ENCODE measurements at places on chromosomes 6 and 20.
A peak's percentile ranks its signal among the peaks of the same experiment; 100 is the strongest.

GRCh38 chr20:63562461-63563224, 8.7 kb downstream of the FNDC11 start:
- no peak for DNase-seq

DNA sequence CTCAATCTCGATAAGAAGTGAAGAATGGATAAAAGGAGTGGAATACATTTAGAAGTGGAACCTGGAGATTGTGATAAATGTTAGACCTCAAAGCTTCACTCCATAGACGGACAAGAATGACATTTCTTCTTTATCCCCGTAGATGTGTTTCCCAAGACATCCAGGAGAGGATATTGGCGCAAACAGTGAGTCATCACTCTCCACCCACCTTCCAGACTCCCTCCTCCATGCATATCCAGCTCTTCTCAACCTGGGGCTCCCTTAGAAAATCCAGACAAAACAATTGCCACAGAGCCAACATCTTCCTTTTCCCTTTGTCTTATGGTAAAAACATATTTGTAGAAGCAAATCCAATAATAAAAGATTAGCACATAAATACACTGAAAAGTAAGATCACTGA, 586.1 kb downstream of the PTPRT start:
- DNase-seq: peak; percentile 39

DNA sequence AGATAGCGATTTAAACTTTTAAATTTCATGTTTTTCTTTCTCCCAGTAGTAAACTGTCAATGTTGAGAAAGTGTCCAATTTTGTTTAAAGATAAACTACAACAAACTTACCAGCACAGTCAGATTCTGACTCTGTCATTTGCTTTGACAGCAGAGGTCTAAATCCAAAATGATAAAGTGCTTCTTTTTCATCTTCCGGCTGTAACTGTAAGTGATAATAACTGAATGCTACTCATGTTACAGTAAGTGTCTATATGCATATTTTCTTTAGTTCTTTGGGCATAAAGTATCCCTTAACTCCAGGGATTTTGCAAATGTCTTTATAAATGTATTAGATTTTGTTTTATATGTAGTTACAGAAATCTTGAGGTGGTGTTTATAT, 610.4 kb downstream of the RFPL4B start:
- no peak for DNase-seq

GRCh38 chr6:63389191-63389844, 69.5 kb upstream of the LGSN start:
- no peak for DNase-seq

- DNase-seq: no peak
Observed at GRCh38 chr20:17631576-17632319, 50.3 kb downstream of the RRBP1 start.

GRCh38 chr6:137216106-137216505, 3.1 kb downstream of the IFNGR1 start:
- no peak for DNase-seq

DNA sequence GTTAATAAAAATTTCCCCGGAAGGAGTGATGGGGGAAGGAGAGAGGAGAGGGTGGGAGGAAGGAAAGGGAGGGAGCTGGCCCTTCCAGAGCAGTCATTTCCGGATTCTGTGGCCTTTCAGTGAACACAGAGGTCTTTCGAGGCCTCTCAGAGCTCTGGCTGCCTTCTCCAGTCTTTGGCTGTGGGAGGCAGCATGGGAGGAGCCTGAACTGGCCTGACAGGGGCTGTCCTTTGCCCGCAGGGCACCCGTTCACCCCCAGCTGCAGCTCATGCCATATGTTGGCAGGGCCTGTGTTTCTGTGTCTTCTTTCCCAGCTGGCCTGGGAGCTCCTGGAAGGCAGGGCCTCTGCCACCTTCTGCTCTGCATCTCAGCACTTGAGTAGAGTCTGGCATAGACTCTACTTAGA, 95.5 kb downstream of the PPP1R14C start:
- no peak for DNase-seq

- no peak for DNase-seq
Observed at GRCh38 chr6:30615958-30616810, 859 bp downstream of the PPP1R10 start.

GRCh38 chr6:111524735-111525134, 41.7 kb upstream of the REV3L start:
- no peak for DNase-seq

DNA sequence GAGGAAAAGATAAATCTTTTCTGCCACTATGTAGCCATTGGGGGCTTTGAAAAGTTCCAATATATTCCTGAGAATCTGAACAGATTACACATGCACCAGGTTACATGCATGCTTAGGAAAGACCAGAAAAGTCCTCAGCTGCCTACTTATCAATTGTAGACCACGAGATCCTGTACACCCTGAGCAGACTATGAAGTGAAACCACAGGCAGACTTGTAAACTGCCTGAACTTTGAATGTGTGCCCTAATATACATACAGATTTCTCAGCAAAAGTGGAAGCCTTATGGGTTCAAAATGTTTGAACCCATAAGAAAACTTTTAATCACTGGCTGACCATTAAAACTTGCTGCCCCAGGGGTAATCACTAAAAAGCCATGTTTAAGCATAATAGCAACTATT, 273.5 kb upstream of the RUNX2 start:
- no peak for DNase-seq

- DNase-seq: no peak
Observed at GRCh38 chr6:168825226-168826077, 384.5 kb downstream of the SMOC2 start.

- no peak for DNase-seq
Observed at GRCh38 chr6:56521454-56521853, 121.2 kb downstream of the DST start.

GRCh38 chr6:11136809-11137208, 25.3 kb upstream of the ERVFRD-1 start:
- no peak for DNase-seq

GRCh38 chr20:6767536-6768227, at the start of gene BMP2:
Gene BMP2, plus strand, starts transcription at chr20:6767686. Its CDS starts 2,441 bp downstream, at chr20:6770127.
- peak; percentile 78 for DNase-seq

- no peak for DNase-seq
Observed at GRCh38 chr6:40444312-40444711, 142.9 kb downstream of the LRFN2 start.

DNA sequence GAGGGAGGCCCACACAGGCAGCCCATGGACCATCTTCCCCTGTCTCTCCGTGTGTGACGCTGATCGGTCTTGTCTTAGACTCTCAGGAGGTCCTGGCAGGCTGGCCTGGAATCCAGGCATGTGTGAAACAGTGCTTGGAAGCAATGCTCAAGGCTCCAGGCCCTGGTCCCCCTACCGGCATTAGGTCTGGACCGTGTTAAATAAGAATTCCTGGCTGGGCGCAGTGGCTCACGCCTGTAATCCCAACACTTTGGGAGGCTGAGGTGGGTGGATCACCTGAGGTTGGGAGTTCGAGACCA, 13.0 kb downstream of the IP6K3 start:
- DNase-seq: no peak

DNA sequence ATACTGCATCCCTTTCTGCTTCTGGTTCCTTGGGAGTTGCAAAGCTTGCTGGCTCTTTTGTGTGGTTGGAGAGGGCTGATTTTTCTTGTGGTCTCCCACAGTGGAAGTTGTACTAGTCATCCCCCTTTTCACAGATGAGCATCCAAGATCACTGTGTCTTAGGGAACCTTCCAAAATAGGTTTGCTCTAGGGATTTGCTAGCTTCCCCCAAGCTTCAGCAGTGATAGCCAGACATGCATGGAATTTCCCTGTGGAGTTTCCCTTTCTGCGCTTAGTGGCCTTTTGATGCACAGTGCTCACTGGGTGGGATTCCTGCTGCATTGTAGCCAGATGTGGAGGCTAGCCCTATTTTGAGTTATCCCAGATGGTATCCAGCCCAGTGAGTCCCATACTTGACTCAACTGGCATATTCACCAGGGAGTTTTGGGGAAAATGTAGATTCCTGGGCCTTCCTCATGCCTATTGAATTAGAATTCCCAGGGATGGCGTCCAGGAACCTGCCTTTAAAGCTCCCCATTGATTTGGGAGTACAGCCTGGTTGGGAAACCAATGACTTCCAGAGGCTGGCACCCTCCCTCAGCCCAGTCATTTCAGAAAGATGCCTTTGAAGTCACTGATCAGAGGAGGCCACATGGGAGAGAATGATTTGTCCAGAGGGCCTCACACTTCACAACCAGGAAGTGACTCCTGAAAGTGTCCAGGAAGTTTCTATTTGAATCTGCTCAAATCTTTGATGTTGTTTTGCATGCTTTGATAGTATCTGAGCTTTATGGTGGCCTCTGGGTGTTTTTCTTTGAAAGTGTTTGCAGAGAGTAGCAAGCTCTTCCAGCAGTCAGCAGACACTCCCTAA, 25.9 kb downstream of the PPARD start:
- no peak for DNase-seq

DNA sequence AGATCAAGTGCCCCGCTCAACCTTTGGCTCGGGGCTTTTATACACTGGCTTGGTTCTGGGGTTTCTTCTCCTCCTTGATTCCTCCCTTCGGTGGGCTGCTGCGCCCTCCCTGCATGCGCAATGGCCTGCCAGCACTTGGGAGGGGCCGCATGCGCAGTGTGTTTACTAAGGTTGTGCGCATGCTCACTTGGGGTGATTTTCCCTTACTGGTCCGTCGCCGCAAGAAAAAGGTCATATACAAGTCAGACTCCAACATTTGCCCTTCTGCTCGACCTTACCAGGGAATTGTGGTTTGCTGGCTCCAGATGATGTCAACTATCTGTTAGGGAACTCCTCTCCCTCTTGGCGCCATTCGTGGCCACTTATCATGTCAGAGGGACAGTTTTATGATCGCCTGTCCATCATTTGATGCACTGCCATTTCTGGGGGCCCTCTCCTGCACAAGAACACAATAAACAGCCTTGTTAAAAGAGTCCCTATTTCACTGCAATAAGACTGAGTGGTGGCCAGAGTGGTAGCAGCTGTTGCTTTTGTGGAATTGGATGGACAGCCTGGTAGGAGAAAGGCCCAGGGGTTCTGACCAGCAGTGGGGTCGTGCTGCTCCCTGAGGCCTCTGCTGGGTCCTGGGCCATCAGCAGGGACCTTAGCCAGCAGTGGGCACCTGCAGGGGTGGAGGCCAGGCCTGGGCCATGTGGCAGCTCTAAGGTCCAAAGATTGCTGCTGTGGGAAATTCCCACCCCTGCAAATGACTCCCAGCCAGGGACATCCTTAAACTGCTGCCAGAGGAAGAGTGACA, 2.8 kb upstream of the LBP start:
- no peak for DNase-seq

DNA sequence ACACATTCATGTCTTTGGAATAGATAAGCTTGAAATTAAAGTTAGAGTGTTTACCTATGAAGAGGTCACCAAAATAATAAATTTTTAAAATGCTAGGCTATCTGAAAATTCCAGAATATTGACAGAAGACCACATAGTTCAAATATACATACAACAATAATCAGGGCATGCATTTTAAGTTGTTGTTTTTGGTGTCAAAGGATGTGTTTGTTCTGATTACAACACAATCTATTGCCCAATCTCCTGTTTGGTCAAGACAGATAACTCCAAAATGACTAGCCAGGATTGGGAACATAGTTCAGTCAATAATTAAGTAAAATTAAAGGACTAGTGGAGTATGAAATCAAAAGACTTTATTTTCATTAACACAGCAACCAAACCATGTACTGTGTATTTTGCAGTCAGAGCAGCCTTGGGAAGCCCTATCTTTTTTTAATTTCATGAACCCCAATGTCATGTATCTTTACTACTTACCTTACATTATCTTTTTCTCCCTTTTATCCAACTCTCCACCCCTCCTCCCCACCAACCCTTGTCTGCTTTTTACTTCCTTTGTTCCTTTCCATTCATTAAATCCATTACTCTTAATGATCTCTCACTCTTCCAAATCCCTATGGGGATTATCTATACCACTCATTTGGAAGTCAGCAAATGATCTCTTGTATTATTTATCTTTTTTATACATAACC, 111.2 kb downstream of the CDK19 start:
- DNase-seq: no peak

DNA sequence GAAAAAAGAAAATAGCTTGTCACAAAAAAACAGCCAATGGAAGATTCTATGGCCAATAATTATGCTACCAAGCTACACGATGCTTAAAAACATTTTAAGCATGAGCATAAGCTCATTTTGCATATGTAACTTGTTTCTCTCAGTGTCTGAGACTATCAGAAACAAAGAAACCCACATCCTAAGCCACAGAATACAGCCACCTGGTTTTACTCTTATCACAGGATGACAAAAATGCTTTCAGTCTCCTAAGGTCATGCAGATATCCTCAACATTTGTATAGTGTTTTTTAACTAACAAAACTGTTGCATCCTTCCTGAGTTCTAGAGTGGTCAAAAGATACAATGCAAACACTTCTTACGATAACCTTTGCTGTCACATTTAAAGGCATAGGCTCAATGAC, 172.1 kb upstream of the RUNX2 start:
- DNase-seq: no peak

- DNase-seq: no peak
Observed at GRCh38 chr20:57308451-57309271, 20.9 kb upstream of the SPO11 start.

DNA sequence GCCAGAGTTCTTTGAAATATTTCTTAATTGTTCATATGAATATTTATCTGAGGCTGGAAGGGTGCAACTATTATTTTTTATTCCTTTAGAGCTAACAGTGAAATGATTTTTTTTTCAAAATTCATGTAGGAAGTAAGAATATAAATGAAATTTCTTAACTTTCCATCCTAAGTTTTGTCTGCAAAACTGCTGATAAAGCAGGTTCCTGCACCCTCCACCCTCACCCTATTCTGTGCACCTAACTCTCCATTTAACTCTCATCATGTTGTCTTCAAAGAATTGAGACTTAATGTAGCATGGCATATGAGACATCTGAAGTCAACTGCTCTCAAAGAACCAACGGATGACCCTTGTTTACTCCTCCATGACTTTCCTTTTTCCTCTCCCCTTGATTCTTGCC, 23.5 kb upstream of the MANEA start:
- DNase-seq: no peak

GRCh38 chr6:86118271-86118670, 475.6 kb upstream of the SYNCRIP start:
- DNase-seq: no peak

DNA sequence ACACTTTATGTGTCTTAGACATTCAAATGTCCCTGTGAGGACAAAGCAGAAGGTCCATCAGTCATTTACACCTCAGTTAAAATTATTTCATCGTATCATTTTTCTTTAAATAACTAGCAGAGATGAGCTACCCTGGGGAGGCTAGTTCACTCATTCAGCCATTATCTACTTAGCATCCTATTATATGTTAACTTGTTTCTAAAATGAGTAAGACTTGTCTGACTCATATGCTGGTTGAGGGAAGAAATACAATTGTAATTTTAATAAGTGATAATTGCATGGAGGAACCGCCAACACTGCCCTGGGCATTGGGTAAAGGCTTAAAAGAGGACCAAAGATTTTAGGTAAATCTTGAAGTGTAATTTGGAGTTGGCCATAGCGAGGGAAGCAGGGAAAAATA, 12.4 kb upstream of the PTPRK start:
- no peak for DNase-seq

All from head of caudate nucleus (tissue), 42 donors.